Frontal cortex (tissue), 4 donors: ENCODE measurements at places on chromosomes 7 and 10. TPM values are rescaled to one million over a fixed set of nuclear protein-coding genes. Genes with fewer than 3 reads are reported as not detected.

SYT15 gene
- total RNA-seq = 0.82 TPM

DNA sequence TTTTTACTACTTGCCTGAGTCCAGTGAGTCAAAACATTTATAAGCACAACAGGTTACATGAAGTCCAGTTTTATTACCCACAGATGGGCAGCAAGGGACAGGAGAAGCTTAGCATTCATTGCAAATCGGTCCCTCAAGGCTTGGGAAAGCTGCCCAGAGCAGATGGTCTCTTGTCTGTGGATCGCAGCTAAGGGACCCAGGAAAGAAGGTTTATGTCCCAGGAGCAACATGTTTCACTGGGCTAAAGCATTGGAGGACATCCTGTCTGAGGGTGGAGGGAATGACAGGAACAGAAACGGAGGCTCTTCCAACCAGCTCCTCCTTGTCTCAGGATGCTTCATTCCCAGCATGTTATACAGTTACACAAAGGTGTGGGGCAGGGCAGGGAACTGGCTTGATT, 39.3 kb downstream of the TRIM24 start:
- no peak for DNase-seq

RBP3 gene
- not detected for total RNA-seq

GRCh38 chr7:1151653-1152425, 8.2 kb downstream of the ZFAND2A start:
- no peak for DNase-seq

- no peak for DNase-seq
Measured at GRCh38 chr7:43618073-43618472, 35.2 kb downstream of the STK17A start.

DNA sequence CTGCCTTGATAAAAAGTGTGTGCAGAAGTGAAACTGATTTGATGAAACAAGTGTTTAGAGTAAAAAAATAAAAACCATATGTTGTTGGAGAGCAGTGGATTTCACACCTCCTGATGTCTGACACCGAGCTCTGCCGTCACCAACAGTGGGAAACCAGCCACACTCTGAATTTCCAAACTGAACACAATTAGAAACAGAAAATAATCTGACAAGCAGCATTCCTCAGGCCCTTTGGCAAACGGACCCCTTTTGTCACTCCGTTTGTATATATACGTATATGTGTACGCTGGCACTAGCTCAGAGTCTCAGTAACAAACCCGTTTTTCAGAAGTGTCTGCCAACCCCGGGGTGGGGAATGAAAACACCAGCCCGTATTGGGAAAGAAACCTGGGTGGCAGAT, 32.4 kb downstream of the TACC2 start:
- no peak for DNase-seq

MMD2 gene
- total RNA-seq = 2.4 TPM

- no peak for DNase-seq
Measured at GRCh38 chr10:3811291-3811870, 26.4 kb upstream of the KLF6 start.

DNA sequence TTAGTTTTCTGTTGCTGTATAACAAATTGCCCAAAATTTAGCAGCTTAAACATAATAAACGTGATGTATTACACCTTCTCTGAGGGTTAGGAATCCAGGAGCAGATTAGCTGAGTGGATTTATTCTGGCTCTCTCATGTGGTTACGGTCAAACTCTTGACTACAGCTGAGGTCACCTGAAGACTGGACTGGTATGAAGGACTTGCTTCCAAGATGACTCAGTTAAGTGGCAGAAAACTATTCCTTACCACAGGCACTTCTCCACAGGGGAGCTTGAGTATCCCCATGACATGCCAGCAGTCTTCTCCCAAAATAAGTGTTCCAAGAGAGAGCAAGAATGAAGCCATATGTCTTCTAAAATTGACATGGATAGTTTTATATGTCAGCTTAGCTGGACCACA, 957.2 kb upstream of the GHITM start:
- DNase-seq = no peak

CFAP43 gene
- total RNA-seq = 15.9 TPM

DNA sequence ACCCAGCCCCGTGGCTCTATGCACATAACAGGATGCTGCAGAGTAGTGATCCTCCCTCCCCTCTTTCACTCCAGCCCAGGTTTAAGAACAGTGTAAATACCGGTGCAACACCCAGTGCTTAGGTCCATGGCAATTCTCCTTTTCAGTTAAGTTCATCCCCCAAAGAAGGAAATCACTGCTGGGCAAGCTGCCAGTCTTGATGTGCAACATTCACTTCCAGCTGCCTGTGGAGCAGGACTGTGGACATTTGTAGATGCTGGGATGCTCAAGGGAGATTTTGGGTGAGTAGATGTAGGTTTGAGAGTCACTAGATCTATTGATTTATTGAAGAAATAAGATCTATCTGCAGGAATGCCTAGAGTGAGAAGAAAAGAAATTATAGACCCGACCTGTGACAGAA, 294.3 kb upstream of the KIAA1217 start:
- no peak for DNase-seq

DNA sequence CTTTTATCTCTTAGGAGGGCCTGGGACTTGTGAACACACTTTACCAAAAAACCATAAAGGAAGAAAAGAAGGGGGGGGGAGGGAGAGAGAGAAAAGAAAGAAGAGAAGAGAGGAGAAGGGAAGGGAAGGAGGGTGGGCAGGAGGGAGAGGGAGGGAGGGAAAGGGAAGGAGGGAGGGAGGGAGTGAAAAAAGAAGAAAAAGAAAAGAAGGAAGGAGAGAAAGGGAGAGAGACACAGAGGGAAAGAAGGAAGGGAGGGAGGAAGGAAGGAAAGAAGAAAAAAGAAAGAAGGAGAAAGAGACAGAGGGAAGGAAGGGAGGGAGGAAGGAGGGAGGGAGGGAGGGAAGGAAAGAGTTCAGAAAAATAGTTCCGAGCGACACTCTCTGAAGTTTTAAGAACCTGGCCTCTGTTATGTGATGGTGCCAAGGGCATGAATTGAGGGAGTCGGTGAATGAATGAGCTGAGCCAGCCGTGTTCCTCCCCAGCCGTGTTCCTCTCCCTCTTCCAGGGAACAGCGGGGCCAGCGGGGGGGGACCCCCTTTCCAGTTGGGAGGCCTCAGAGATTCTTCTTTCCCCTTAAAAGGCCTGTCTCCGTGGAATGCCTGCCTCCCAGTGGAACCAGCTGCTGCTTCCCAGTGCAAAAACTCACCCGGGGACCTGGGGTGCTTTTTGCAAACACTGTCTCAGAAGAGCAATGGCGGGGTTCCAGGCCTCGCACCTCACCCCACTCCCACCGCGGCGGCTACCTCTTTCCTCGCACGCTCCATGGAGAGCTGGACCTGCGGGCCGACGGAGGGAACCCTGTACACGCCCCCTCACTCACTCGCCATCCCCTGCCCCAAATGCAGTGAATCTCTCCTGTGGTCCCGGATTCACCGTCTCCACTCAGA, 84.1 kb downstream of the FOXL3 start:
- DNase-seq = no peak

DNA sequence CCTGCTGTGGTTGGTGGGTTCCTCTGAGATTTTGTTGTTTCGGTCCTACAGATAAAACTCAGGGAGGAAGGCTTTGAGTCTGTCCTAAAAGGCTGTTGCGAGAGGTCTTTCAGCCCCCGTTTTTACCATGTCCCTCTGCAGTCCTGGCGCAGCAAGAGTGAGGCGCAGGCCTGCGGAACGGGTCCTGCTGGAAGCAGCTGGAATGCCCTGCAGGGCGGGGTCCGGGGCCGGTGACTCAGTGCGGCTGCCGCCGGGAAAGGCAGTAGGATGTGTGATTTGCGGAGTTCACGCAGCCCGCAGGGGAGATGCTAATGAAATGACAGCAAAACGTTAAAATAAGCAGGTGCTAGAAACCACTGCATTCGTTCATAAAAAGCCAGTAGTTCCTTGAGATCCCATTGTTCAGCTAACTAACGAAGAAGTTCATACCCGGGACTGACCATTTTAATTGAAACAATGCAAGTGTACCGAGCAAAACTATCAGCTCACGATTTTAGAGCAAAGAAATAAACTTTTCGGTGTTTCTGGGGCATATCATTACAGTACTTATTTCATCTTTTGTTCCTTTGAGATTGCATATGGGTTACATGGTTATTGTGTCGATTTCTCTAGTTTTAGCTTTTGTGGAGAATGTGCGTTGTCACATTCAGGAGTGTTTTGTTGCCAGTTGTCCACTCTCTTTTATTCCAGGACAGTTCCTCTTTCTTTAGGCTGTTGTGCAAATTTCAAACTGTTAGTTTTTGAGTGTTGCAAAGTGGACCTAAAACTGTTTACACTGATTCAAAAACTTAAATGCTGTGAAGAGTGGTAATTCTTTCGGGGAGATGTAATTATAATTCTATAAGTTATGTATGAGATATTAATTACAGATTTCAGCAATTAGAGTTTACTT, 783 bp downstream of the ANLN start:
- DNase-seq = no peak

NUTM2A gene
- 1.6 TPM for total RNA-seq

DNA sequence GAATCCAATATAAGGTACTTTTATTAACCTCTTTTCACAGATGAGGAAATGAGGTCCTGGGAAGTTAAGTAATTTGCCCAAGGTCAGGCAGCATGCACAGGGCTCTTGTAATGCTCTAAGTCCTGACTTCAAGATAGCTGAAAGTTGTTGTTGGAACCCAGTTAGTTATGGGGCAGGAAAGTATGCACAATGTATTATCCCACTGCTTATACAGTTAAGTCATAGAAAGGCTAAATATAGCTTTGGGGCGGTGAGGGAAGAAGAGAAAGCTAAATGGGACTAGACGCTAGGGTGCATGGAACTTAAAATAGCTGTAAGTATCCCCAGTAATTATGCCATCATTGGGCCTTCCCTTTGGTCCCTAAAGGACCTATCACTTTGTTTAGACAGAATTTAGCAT, 9.2 kb downstream of the GLCCI1 start:
- no peak for DNase-seq

UTF1 gene
- total RNA-seq = not detected

GRCh38 chr7:45564485-45564884, 9.7 kb upstream of the ADCY1 start:
- no peak for DNase-seq

GRCh38 chr10:113068178-113068890, 118.3 kb downstream of the TCF7L2 start:
- DNase-seq = no peak

- no peak for DNase-seq
Measured at GRCh38 chr7:29426587-29426986, 137.0 kb upstream of the PRR15 start.

DNA sequence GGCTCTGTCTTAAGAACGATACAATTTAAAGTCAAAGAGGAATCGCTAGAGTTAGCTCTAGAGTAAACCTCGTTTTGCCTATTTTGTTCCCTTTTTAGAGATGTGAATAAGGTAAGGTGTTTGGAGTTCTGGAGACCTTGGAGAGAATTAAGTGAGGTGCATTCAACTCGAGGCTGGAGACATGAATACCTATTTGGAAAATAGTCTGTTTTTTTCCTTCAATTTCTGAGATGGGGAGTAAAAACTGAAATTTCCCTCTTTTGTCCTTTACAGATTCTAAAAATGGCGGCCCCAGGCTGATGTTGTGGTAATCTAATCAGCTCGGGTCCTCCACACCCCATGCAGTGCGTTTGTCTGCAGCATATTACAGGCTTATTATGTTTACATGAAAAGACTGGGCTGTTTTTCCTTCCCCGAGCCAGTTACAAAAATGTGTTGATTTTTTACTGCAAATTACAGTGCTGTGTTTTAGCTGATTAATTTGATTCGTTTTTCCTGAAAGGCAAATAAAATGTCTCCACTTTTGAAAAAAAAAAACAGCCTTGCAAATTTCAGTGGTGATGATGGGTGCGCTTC, 1.5 kb downstream of the KMT2E start:
- DNase-seq = no peak

- DNase-seq = no peak
Measured at GRCh38 chr10:80472234-80473095, 18.4 kb downstream of the TSPAN14 start.

- no peak for DNase-seq
Measured at GRCh38 chr10:122336332-122336731, 38.2 kb upstream of the PLEKHA1 start.

MRPL43 gene
- 35.5 TPM for total RNA-seq

DNA sequence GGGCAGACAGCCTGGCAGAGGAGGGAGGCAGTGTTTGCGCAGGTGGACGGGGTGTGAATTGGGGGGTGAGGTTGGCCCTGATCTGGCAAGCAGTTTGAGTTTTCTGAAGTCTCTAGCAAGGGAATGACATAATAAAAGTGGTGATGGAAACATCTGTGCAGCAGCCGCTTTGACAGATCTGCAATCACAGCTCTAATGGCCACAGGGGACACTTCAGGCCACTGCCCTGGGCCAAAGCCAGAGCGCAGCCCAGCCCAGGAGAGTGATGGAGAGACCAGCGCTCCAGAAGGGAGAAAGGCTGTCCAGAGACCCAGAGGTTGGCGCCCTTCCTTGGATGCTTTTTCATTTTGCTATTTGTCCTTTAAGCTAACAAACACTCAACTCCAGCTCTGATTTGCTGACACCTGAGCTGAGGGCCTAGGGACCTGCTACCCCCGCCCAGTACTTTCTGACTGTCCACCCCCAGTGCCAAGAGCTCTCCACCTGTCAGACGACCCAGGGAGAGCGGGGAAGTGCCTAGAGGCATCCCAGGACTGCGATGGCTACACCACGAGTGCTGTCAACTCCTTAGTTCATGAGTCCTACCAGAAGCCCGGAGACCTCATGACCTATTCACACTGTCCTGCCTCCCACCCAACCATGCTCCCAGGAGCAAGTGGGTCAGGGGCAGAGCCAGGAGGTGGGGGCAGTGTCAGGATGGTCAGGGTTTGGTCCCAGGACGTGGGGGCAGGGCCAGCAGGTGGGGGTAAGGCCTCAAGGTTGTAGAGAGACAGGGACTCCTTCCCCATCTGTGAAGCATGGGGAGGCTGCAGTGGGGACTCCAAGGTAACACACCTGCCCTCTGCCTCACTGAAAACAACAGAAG, 112.6 kb downstream of the PRKAG2 start:
- DNase-seq = no peak

R3HCC1L gene
- 17.9 TPM for total RNA-seq

DNA sequence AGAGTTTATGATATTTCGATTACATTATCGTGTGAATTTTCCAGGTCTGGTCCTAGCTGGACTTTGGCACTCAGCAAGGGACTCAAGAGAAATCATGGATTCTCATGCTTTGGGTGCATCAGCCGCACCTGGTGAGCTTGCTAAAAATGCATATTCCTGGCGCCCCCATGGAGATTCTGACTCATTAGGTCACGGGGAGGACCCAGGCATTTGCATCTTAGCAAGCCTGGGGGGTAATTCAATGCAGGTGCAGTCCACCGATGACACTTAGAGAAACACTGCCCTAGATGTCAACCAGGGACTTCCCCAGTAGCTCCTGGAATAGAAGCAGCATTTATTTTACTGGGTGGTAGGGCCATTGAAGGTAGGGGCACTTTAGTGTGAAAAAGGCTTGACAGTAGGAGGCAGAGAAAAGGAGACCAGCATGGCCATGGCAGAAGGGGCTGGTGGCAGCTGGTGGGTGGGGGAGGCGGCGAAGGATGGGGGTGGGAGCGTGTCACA, 29.9 kb upstream of the PDCD4 start:
- DNase-seq = no peak
